Panc1 (cell line): ENCODE measurements at places on chromosomes 6 and 20.

DNA sequence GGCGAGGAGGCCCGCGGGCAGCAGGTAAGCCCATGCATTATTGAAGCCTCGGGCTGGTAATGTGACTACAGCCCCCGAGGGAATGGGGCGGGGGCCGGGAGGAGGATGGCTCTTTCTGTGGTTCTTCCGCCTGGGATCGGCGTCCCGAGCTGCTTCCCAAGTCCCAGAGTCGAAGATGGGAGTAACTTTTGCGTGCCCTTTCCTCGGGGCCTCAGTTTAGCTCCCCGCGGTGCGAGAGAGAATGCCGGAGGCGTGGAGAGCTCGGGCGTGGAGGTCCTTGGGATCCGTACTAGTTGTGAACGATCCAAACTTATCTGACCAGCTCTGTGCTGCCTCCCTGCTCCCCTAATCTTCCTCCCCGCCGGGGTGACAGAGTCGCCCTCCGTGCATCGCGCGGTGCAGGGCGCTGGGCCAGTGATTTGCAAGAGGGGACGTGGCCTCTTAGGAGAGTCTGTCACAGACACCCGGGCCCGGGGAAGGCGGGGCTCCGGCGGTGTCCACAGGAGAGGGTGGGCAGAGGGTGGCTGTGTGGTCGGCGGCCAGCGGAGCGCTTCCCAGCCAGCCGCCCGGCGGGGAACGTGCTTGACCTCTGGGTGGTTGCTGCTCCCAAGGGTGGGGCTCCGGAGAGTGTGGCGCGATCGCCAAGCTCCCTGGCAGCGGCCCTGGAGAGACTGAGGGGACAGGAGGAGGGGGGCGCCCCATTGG is 815 bp downstream of the UTRN start:
- DNase-seq, result no peak

DNA sequence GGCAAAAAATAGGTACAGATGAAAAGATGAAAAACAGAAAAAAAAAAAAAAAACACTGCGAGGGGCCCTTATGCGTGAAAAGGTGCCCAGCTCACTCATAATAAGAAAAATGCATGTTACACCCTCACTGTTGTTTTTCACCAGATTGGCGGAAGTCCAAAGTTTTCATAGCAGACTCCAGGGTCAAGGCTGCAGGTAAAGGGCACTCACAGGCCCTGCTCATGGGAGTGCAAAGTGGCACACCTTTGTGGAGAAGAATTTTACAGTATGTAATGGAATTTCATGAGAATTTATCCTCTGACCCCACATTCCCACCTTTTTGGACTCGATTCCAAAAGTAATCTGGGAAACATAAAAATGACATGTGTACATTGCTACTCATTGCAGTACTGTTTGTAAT is 108.2 kb downstream of the CDKAL1 start:
- no peak for DNase-seq

GRCh38 chr20:64166721-64167615 is 2.7 kb downstream of the MYT1 start:
- no peak for DNase-seq

- DNase-seq, result no peak
Measured at GRCh38 chr6:36125575-36125974, 4.7 kb upstream of the MAPK13 start.

GRCh38 chr20:39878809-39879208 is 810.2 kb downstream of the MAFB start:
- no peak for DNase-seq

GRCh38 chr6:125151700-125152099 is 1.9 kb upstream of the TPD52L1 start:
- no peak for DNase-seq

DNA sequence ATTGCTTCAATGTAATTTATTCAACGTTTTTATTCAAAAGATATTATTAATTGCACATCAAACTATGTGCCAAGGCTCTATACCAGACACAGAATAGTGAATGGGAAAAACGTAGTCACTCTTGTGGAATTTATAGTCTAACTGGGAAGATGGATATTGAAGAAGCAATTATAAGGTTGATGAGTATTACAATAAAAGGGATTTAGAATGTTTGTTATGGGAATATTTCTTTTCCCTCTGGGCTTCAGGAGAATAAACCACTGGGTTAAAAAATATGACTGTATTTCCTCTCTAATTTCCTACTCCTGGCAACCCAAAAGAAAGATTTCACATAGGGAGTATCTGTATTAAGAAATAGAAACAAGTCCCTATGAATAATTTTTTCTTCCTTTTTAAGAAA is 25.1 kb upstream of the UTRN start:
- DNase-seq, result no peak

- DNase-seq, result no peak
Measured at GRCh38 chr6:132713352-132714134, at the start of gene VNN1. Gene VNN1 (minus strand): TSS chr6:132714055. CDS start chr6:132714035, 20 bp downstream.

GRCh38 chr20:33862709-33863403 is 51.7 kb downstream of the CHMP4B start:
- DNase-seq, result no peak

DNA sequence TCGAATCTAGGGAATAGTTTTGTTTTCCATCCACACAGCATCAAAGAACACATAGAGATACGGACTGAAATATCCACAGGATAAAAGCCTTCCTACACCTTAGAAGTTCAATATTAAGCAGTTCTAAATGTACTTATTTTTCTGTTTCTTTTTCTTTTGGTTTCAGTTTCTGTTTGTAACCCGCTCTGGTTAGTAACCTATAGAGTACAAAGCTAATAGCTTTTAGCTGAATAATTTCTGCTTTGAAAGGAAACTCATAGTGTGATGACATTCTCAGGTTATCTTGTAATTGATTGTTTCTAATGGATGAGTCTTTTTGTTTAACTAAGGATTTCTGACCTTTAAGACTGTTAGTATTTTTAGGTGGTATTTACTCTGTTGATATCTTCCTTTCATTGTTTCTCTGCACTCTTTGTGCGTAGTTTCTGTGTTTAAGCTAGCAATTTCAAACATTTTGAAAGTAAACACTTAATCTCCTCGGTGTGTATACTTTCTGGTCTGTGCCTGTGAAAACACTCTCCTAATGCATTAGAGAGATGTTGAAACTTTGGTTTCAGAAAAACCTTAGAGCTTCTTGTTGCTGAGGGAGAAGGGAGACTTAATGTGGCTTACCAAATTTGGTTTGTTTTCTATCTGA is 385.5 kb downstream of the HDGFL1 start:
- DNase-seq, result no peak

DNA sequence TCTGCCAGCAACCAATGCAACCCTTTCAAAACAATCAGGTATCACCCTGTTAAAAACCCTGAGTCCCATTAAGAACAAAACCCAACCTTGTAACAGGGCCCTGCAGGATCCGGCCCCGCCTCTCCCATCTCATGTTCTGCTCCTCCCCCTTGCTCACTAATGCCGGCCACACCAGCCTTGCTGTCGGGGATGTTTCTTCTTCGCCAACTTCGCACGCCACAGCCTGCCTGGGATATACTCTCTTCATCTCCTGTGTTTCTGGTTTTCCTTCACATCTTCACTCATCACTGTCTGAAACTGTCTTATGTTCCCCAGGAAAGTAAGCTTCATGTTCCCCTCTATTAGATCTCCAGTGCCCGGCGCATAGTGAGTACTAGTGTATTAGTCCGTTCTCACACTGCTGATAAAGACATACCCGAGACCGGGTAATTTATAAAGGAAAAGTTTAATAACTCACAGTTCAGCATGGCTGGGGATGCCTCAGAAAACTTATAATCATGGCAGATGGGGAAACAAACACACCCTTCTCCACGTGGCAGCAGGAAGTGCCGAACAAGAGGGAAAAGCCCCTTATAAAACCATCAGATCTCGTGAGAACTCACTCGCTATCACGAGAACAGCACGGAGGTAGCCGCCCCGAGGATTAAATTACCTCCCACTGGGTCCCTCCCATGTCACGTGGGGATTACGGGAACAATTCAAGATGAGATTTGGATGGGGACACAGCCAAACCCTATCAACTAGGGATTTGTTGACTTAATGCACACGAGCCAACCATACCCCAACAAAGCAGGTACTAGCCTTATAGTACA is 5.1 kb downstream of the TP53RK start:
- no peak for DNase-seq

- DNase-seq, result no peak
Measured at GRCh38 chr20:17012546-17013226, 214.2 kb upstream of the PCSK2 start.

DNA sequence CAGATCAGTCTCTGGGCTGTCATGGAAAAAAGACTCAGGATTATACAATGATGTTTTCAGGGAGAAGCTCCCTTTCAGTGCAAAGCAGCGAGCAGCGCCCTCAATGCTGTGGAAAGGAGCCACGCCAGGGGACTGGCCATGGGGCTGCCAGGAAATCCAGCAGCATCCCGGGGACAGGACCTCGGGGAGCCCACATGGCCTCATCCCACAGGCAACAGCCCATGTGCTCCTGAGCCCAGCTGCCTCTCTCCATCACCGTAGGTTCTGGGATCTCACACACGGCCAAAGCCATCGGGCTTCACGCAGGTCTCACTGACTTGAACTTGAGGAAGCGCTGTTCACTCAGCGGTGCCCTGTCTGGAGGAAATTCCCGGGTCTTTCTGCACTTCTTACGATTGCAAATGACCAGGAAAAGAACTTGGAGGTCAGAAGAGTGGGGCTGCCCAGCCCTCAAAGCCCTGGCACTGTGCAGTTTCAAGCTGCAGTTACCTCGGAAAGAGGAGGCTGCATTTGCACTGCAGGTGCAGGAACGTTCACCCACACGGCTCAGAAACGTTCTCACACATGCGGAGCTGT is 125.9 kb upstream of the THBS2 start:
- no peak for DNase-seq

DNA sequence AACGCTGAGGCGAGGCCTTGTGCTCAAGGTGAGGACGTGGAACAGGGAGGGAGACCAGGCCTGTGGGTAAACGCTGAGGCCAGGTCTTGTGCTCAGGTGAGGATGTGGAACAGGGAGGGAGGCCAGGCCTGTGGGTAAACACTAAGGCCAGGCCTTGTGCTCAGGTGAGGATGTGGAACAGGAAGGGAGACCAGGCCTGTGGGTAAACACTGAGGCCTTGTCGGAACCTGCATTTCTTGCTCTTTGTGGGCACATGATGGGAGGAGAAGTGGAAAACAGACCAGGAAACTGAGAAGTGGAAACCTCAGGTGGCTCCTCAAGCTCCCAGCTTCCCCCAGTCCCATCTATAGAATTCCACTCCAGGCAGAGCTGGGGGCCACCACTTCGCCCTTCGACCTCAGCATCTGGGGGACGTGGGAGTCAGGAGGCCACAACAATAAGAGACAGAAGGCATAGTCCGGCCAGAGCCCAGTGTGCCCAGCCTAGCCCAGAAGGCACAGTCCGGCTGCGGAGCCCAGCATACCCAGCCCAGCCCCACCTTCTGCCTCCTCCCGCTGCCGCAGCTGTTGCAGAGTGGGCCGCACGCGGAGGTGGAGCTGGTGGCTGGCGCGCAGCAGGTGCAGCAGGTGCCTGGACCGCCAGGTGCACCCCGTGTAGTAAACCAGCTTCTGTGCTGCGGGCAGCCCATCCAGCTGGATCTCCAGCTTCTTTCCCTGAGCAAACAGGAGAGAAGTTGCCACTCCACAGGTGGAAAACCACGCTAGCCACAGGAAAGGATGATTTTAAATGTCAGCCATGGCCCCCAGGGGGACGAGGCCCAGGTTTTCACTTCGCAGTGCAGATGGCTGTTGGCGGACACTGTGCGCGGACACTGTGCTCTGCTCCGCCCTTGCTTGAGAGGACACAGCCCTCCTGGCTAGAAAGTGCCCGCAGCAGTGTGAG is 17.5 kb downstream of the FRMD1 start:
- DNase-seq, result no peak

DNA sequence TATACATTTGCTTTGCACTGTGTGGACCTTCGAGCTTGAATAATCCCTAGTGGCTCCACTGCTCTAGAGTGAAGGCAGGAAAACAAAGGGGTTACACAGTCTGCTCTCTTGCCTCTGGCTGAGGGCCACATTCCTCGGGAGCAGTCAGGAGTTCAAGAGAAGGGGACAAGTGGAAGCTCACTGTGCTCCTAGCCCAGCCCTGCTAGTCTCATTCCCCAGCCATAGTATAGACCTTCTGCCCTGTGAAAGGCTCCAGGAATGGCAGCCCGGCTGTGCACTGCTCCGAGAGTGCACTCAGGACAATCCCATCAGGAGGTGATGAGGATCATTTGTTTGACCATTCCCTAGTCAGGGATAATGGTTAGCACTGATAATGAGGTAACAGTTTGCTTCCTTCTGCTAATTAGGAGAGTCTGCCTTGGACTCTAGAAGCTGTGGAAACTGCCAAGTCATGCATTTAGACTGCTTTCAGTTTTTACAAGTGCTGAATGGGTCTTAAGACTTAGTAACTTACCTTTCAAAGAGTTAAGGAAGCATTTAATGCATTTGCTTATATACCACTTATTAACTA is 8.5 kb downstream of the IYD start:
- DNase-seq, result no peak

DNA sequence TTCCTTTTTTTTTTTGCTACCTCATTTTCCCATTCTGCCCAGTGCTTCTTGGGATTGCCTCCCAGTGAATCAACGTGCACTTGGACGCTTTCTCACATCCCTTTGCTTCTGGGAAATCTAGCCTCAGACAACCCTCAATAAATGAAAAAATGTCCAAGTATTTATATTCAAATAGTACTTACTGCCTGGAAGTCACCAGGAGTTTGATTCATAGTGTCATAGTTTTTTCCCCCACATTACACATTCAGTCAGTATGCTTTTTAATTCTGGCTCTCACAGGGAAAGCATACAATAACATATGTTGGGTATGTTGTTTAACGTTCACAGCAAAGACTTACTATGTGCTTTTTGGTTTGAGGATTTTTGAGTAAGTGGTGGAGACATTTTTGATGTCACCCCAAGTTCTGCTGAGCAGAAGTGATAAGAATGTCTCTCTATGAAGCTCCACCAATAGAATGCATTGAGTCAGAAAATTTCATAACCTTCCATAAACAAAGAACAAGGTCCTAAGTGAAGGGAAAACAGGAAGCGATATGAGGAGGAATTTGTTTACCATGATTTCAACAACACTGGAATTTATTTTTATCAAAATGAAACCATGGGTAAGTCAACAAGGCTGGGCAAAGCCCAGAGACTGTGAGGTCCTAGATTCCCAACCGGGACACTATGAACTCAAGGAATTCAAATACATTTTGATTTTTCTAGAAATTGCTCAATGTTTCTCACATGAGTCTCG is 301.2 kb upstream of the BMP2 start:
- DNase-seq, result peak; percentile 68

DNA sequence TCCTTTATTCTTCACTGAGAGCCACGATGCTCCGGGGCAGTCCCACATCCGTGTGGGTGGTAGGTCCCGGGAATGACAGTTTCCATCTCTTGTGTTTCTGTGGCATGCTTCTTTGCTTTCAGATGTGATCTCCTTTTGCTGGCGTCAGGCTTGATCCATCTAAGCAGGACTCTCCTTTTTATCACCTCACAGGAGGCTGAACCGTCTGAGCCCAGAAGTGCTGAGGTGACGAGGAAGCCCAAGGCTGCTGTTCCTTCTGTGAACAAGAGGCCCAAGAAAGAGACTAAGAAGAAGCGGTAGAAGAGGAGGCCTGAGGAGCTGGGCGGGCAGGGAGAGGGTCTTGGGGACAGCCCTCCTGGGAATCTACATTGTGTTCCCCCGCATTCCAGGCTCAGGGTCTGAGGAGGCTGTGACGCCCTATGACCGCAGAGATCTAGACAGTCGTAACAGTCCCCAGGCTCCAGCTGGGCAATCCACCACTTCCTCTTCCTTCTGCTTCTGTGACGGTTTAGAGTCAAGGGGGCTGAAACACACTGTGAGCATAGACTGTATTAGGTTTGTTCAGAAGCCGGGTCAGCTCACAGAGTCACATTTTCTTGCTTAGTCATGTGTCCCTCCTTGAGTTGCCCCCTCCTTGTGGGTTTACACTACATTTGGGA is 26.8 kb downstream of the MANBAL start:
- no peak for DNase-seq
